ENCODE measurements at places on chromosomes 16 and 17.

- DNase-seq = peak; percentile 81
These were observed 14.4 kb downstream of the WSCD1 start for GRCh38 chr17:6084311-6085161.

- peak; percentile 75 for DNase-seq
These were observed 30.1 kb upstream of the GAA start for GRCh38 chr17:80071116-80071841.

GRCh38 chr17:53934931-53935330 is 112.2 kb downstream of the KIF2B start:
- DNase-seq = no peak

- DNase-seq = no peak
These were observed 782.7 kb upstream of the KIF2B start for GRCh38 chr17:53039981-53040380.

- no peak for DNase-seq
These were observed 15.8 kb upstream of the PRM1 start for GRCh38 chr16:11296706-11297491.

DNA sequence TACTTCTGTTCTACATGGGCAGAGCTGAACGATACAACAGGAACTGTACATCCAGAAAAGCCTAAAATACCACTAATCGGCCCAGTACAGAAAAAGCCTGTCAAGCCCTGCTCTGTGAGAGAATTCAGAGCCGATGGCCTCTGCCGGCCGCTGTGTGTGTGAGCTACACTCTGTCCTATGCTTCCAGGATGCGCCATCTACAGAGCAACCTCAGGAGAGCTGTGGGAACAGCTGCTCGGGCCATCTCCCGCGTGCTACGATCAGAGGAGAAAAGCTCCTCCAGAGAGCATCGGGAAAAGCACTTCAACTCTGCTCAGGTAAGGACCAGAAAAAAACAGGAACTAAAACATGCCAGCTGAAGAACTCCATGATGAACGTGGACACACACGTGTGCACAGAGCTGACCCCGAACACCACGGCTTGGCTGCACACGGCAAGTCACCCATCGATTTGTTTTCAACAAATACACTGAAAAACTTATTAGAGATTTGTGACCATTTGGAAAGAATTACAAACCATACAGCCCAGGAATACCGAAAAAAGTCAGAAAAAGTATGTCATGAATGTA is 115.9 kb downstream of the ANKRD11 start:
- DNase-seq = no peak

DNA sequence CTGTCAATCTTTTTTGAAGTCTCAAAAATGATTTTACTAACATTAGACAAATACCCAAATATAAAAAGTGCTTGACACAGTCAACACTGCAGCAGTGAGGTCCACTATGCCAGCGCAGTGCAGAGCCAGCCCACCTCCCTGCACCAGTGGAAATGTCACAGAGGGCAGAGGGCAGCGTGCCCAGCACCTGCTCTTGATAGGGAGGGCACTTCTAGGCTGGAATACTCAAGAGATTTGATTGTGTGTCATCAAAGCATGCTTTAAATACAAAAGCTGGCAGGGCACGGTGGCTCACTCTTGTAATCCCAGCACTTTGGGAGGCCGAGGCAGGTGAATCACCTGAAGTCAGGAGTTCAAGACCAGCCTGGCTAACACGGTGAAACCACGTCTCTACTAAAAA is 136.0 kb downstream of the ANKRD11 start:
- DNase-seq = no peak

DNA sequence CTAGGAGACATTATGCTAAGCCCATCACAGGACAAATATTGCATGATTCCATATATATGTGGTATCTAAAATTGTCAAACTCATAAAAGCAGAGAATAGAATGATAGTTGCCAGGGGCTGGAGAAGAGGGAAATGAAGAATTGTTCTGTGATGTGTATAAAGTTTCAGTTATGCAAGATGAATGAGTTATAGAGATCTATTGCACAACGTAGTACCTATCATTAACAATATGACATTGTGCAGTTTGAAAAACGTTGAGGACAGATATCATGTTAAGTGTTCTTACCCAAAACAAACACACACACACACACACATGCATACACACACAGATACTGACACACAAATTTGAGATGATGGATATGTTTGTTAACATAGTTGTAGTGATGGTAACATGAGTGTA is 871.6 kb upstream of the GOT2 start:
- no peak for DNase-seq

DNA sequence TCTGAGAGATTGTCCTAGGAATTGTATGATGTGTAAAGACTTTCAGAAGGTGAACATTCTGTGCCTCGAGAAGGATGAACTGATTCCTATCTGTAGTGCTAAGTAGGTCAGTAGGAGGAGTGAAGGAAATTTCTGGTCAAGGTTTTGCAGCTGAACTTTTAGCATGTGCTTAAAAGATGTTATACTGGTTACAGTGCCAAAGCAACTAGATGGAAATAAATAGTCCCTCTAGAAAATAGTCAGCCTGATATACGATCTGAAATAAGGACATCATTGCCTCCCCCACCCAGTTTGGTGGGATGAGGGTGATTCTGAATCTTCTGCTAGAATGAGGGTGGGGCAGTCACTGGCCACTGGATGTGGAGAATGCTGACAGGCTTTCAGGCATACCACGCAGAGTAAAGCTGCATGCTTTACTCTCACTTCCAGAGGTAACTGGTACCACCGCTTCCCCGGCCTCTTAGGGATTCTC is 57.2 kb upstream of the VPS4A start:
- no peak for DNase-seq

- no peak for DNase-seq
These were observed 616 bp downstream of the PTX4 start for GRCh38 chr16:1488054-1488601.

GRCh38 chr17:17910060-17910459 is 62.1 kb downstream of the TOM1L2 start:
- no peak for DNase-seq

- DNase-seq = no peak
These were observed 90.9 kb upstream of the EEF2KMT start for GRCh38 chr16:5188318-5188988.

DNA sequence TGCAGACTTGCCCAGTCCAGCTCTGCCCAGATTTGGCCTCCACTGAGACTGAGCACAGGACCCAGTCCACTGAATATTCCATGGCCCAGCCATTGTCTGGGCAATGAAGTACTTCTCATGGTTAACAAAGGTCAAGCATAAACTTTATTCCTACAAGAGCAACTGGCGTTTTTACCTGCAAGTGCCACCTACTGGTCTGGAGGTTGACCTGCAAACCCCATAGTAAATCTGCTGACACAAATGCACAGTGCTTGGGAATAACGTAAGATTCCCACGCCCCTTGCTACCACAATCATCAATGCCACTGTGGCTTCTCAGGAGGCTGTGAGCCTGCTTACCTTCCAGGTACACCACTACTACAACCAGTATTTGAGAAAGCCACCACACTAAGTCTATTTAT is 170.2 kb downstream of the CEP112 start:
- DNase-seq = no peak

- no peak for DNase-seq
These were observed 55.7 kb downstream of the SCNN1B start for GRCh38 chr16:23357761-23358290.

GRCh38 chr17:65254166-65254565 is 117.0 kb downstream of the RGS9 start:
- DNase-seq = no peak

DNA sequence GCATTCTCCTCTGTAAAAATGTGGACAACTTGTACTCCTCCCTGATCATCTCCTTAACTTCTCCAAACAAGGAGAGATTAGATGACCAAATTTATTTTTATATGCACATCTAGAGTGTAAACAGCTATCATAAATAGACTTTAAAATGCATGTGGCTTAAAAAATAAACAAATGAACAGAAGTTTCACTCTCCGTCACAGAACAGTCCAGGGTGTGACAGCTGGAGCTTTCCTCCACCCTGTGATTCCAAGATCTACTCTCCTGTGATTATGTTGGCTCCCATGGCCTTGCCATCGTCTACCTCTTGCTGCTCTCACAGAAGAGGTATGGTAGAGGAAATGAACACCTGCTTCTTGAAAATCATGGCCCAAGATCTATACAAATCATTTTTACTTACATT is 560.2 kb downstream of the TOX3 start:
- no peak for DNase-seq

DNA sequence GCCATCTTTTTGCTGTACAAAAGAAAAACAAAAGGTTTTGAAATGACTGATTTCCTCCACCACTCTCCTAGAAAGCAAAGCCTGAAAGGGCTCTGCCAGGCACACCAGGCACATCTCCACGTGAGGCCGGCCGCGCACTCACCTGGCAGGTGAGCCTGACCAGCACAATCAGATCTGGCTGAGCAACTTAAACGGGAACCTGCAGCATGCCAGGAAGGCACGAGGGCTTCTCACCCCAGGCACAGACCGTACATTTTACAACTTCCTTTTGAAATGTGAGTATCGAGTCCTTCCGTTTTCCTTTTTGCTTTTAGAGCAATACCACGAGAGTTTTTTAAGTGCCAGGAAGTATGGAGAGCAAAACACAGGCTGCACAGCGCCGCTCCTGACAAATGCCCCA is 22.5 kb downstream of the SLC38A10 start:
- no peak for DNase-seq

DNA sequence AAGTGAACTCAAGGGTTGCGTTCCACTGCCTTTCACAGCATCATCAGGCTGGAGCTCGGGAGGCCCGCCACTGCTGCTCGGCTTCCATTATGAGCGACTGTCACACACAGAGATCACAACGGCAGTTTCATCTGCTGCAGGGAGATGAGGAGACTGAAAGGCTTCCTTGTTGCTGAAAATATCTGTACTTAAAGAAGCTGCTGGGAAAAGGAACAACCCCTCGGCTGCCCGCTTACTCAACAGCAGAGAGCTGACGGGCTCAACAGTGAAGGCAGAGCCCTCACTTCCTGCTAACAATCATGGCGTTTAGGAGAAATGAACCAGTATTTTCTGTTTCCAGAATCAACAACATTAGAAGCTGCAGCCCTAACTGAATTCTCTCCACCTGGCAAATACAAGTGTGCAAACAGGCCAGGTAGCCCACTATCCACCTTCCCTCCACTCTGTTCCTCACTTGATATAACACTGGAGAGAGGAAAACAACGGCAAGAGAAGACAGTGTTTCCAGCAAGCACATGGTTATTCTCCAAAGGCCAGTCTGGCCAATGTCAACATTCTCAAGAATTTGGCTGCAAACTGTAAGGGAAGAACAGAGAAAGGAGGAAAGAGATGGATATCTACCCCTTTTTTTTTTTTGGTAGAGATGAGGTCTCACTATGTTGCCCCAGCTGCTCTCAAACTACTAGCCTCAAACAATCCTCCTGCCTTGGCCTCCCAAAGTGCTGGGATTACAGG is 33.7 kb downstream of the MBTPS1 start:
- DNase-seq = no peak

DNA sequence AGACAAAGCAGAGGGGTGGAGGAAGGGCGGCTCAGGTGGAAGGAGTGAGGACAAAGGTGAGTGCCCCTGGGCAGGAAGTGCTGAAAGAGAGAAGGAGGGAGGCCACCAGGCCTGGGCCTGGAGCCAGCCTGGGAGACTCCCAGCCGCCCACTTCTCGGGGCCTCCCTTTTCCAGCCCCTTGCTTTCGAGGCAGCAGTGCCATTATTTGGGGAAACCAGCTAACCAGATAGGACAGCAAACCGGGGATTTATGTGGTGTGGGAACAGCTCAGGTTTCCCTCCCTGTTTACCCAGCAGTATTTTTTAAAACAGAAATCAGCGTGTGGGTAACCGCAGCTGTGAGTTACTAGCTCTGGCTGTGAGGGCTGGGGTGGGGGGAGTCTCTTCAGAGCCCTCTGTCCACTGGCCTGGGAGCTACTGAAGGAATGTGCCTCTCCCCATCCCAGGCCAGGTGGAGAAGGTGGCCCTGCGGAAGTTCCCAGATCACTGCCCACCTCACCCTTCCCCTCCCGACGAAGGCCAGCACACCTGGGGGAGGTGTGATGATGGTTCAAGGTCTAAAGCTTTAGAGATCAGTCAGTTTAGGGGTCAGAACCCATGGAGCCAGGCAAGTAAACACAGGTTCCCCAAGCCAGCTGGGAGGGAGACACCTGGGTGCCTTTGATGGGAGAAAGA is 8.4 kb upstream of the MEOX1 start:
- no peak for DNase-seq
